ENCODE measurements at places on chromosomes 1 and 21.

- DNase-seq = no peak
These were observed 554.6 kb downstream of the PLA2G4A start for GRCh38 chr1:187383366-187383765.

- DNase-seq = no peak
These were observed 1.7 kb downstream of the ANKRD65 start for GRCh38 chr1:1419363-1419812.

GRCh38 chr1:228743405-228743804 lies 8.1 kb downstream of the RHOU start:
- DNase-seq = no peak

DNA sequence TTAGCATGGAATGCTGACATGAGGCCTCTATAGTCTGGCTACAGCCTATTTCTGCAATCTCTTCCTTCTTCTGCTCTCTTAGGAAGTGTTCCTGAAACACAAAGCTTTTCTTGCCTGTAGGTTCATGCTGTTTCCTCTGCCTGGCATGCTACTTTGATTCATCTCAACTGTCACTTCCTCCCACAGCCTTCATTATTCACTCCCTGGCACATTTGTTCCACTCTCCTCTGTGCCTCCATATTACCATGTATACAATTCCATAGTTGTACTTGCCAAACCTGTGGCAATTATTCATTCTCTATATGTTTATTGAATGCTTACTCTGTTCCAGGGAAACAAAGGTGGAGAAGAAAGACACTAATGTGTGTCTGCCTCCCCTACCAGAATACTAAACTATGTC lies 210.2 kb downstream of the LRRC7 start:
- no peak for DNase-seq

GRCh38 chr21:33036430-33037162 lies 10.9 kb downstream of the OLIG2 start:
- no peak for DNase-seq

DNA sequence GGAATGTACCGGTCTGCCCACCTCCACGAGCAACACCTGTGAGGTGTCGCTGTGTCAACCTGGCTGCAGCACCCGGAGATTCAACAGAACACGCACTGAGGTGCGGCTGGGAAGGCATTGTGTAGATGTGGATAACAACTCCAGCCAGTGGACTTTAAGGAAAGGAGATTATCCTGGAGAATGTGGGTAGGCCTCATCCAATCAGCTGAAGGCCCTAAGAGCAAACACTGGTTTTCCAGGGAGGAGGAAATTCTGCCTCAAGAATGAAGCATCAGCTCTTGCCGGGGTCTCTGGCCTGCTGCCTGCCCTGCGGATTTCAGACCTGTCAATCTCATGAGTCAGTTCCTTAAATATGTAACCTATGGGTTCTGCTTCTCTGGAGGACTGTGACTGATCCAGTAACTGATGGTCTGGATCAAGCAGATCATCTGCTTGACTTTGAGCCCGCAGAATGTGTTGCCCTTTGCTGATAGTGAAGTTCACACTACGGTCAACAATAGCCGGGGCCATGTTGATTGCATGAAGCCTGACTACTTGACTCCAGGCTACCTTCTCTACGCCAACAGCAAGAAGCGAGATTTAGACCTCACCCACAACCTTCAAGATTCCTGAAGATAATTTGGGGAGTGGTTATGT lies 15.9 kb upstream of the PRDM15 start:
- no peak for DNase-seq
